ENCODE measurements at places on chromosomes 7 and 10.

- DNase-seq, result no peak
These were observed 57.4 kb upstream of the FERD3L start for GRCh38 chr7:19202599-19202998.

- no peak for DNase-seq
These were observed 284.1 kb upstream of the NPSR1 start for GRCh38 chr7:34373940-34374339.

- no peak for DNase-seq
These were observed 110.4 kb downstream of the PON1 start for GRCh38 chr7:95213809-95214492.

GRCh38 chr7:130279906-130280305 lies 13.1 kb upstream of the CPA4 start:
- no peak for DNase-seq

DNA sequence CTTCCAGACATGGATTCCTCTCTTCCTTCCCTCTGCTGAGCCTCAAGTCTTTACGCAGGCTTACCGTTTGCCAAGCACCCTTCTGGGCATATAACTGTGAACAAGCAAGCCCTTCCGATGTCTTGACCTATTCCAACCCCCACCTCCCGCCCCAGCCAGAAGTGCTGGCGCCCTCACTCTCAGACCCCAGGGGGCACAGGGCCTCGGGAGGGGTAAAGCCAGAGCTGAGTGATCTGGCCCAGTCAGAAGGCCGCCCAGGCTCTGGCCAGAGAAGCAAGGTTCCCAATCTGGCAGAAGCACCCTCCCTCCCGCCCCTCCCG lies 1.2 kb downstream of the PRRT4 start:
- no peak for DNase-seq

DNA sequence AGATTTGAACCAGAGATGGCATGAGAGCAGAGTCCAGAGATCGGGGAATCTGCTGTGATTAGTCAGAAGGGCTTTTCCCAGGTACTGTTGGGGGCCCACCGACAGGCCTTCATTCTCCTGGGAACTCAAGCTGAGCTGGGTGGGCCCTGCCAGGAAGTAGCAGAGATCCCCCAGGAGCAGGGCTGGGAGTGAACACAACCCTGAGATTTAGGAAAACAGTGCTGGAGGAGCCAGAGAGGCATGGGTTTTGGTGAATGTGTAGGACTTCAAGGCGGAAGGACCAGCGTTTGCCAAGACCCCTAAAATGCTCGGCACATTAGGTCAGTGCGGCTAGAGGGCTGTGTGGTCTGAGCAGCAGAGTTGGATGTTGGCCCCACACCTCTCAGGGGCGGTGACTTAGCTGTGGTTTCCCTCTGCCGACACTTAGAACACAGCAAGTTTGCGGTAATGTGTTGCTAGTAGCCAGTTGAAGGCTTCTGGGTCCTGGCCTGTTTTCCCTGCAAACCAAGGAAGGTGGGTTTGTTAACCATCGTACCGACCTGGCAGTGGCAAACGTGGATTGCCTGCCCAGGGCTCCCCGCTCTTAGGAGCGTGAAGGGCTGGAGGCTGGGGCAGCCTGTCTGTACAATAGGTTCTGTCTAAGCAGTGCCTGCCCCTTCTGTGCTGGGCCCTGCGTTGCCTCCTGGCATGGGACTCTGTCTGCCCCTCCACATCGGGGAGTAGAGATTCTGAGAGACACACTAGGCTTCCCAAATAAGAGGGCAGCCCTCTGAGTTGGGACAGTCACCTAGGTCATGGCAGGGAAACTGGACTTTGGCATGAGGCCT lies 14.0 kb downstream of the NACAD start:
- no peak for DNase-seq

DNA sequence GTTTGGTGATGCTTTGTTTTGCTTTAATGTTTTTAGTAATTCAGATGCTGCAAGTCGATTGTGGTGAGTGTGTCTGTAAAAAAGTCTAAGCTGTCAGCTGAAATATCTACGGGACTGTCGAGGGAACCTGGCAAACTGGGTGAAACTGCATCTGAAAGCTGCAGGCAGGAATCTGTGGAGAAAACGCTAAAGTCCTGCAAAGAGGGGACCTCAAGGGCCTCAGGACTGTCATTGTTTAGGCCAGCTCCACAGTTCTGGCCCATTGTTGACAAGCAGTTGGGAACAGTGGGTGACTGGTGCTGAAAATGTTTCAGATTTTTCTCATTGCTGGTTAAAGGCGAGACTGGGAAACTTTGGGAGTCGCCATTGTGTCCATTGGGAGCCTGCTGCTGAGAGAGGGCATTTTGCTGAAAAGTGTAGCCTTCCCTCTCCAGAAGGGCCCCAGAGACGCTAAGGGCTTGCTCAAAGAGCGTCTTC lies 1.8 kb downstream of the HOXA2 start:
- no peak for DNase-seq

DNA sequence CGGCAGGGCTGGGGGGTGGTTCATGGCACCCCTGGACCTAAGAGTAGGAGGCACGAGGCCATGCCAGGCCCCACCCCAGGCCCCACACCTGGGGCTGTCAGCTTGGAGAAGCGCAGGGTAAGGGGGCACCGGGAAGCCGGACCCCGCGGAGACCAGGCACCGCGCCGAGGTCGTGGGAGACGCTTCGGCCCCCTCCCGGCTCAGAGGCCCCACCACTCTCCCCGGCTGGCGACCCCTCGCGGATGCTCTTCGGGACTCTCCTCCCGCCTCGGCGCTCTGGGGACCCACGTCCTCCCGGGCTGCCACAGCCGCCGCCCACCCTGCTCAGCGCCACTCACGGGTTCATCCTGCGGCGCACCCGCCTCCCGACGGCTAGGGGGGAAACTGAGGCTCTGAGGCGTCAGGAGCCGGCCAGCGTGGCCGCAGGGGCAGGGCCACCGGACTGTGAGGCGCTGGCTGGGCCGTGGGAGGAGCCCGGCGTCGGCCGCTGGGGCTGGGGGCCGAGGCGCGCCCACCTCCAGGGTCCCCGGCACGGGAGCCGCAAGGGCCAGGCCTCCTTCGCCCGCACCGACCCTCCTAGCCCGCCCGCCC lies 25.9 kb downstream of the PDGFA start:
- DNase-seq, result no peak

- no peak for DNase-seq
These were observed 55.2 kb downstream of the DIP2C start for GRCh38 chr10:634256-634655.

DNA sequence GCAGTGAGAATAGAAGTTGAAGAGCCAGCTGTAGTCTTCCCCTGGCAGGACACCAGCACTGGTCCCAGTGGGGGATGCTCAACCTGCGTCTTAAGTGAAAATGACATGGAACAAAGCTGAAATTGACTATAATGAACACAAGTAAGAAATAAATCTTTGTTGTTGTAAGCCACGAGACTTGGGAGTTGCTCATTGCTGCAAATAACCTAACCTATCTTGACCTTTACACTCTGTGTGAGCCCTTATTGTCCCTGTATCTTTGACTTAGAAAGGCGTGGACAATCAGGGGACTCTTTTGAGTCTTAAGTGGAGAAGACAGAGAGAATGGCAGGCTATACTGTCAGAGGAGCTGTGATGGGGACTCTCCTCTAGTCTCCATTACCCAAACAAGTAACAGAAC lies 16.9 kb downstream of the ZC3HAV1L start:
- no peak for DNase-seq

GRCh38 chr7:5586279-5586962 lies 162.8 kb upstream of the TNRC18 start:
- no peak for DNase-seq

Measured in neural crest cell (in vitro differentiated cells).